ENCODE measurements at places on chromosomes 5 and 9. TPM values are rescaled to one million over a fixed set of nuclear protein-coding genes. Genes with fewer than 3 reads are reported as not detected.

- no peak for DNase-seq
These were observed 416.8 kb downstream of the TMEM38B start for GRCh38 chr9:106111039-106111730.

GRCh38 chr5:131224387-131225201 is 39.3 kb upstream of the CDC42SE2 start:
- peak; percentile 59 for DNase-seq

DNA sequence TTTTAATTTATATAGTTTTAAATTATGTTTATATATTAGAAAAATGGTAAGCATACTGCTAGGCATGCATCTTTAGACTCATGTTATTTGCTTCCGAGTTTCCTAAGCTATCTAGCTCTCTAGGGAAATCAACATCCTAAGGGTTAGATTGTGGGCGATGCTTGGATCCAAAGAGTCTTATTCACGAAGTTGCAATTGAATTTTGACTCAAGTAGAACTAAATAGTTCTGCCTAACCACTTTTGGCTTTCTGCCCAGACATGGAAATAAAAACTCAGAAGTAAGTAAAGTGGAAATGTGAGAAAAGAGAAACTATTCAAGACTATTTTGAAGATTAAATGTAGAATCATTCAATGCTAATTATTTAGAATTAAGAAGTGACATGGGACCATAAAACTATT is 440.4 kb downstream of the CDH18 start:
- DNase-seq, result no peak

GRCh38 chr9:135663857-135664256 is 748 bp downstream of the LCN9 start:
- DNase-seq, result no peak

- no peak for DNase-seq
These were observed 121.6 kb downstream of the TLR4 start for GRCh38 chr9:117825609-117826347.

- DNase-seq, result no peak
These were observed 49.9 kb downstream of the PDE4D start for GRCh38 chr5:59843511-59844213.

GRCh38 chr5:134063188-134063820 is 51.2 kb upstream of the TCF7 start:
- DNase-seq, result no peak

DNA sequence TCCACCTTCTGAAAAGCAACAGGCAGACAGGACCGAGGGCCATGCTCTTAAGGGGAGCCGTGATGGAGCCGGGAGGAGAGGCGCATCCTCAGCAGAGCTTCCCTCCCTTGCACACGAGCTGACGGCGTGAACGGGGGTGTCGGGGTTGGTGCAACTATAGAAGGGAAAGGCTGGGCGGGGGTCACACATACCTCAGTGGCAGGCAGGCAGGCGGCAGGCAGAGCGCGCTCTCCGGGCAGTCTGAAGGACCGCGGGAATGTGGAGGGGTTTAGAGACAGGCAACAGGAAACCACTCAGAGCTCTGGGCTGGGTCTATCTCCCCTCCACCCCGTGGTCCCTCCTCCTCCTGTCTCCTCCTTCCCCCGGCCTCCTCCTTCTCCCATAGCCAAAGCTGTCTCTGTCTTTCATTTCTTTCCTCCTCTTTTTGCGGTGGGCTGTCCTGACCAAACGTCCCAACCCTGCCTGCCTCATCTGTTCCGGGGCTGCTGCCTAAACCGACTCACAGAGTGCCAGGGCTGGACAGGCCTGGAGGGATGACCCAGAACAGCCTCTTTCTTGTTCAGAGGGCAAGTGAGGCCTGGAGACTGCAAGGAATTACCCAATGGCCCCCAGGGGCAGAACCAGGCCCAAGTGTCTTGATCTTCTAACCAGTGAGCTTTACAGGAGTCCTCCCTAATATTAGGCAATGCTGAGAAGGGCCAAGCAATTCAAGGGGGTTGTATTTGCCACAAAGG is at the start of gene SPARC:
SPARC (minus strand) TSS at position 242 of the 734 bp plus-strand sequence. CDS start 10,727 bp downstream, outside the sequence.
- peak; percentile 56 for DNase-seq

DNA sequence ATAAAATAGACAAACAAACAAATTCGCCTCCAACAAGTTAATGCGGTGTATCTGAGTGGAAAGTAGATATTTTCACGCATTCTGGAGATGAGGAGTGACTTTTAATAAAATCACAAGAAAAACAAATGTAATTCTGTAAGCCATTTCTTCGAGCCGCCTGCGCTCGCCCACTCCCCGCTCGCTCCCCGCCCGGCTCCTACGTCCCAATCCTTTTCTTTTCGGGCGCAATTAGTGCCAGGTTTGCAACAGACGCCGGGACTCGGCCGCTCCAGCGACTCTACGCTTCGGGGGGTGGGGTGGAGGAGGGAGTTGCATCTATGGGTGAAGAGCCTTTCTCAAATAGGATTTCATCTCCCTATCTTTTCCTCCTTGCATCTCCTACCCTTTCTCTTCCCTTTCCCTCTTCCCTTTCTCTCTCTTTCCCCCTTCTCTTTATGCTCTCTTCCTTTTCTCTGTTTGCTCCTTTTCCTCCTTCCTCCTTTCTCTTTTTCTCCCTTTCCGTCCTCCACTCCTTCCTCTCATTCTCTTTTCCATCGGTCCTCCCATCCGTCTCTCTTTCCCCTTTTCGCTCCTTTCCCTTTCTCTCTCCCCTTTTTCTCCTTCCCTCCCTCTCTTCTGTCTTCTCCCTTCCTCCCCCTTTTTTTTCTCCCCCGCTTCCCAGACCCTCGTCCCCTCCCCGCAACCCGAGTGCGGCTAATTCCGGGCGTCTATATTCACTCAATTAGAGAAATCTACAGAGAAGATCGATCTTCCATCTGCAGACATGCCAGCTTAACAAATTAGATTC is 6.1 kb upstream of the OTP start:
- no peak for DNase-seq

- peak; percentile 87 for DNase-seq
These were observed 515 bp upstream of the AGPAT2 start for GRCh38 chr9:136687721-136688223.

- DNase-seq, result no peak
These were observed 105.5 kb downstream of the FEM1C start for GRCh38 chr5:115439042-115439441.

DNA sequence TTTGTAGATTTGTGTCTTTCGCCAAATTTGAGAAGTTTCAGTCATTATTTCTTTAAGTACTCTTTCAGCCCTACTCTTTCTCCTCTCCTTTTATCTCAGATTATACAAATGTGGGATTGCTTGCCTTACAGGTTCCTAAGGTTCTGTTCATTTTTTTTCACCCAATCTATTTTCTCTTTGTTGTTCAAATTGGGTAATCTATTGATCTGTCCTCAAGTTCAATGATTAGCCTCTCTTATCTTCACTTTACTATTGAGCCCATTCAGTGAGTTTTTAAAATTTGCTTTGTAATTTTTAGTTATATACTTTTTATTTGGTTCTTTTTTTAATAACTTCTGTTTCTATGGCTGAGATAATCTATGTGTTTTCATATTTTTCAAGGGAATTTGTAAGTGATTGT is 282.1 kb downstream of the FER start:
- DNase-seq, result no peak

DNA sequence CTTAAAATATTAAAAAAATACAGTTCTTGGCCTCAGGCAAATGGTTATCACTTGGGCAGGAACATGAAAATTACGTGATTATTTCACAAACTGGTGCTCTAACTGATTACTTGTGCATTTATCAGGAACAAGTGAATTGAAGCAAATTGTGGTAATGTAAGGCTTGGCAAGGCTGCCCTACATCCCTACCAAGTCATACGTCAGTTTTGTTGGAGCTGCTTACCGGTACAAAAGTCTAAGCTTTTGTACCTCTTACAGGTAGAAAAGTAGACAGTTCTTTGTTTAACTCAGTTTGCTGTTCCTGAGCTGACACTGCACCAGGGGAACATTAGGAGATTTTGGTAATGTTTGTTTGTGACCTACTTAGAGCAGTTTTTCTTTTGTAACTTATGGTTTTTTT is 2.2 kb downstream of the G3BP1 start:
- no peak for DNase-seq

DNA sequence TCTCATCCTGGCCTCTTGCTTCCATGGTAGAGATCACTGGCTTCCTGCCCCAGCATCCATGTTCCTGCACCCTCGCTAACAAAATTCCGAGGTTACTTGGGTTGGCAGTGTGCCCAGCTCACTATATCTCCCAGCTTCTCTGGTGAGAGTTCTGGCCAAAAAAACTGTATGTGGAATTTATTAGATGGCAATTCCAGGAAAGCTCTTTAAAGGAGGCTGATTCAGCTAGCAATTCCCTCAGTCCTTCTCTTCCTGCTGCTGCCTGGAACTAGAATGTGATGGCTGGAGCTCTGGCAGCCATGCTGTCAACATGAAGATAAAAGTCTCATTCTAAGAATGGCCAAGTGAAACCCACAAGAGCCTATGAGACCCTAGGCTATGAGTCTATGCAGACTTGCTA is 88.8 kb downstream of the SECISBP2 start:
- no peak for DNase-seq

DNA sequence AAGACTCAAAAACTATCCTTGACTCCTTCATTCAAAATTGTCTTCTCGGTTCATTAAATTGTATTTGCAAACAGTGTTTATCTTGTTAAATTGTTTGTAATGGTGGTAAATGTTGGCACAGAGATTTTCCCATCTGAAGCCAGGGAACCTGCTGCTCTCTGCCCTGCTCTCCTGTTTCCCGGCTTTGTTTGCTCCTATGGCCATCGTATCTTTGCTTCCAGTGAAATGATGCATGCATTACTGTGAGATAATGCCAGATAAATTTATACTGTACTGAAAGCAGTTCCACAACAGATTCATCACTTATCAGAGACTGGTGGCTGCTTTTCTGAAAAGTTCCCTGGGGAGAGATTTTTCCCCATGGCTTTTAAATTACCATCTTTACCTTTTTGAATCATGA is 81.4 kb downstream of the CD180 start:
- no peak for DNase-seq

DNA sequence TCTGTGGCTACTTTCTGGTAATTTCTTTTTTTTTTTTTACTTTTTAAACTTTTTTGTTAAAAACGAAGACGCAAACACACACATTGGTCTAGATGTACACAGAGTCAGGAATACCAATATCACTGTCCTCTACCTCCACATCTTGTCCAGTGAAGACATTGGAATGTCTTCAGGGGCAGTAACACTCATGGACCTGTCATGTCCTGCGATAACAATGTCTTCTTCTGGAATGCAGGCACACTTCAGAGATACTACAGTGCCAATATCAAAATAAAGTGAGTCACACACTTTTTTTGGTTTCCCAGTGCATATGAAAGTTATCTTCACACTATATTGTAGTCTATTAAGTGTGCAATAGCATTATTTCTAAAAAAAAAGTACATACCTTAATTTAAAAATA is 175.9 kb downstream of the ARRDC3 start:
- no peak for DNase-seq

GRCh38 chr9:75087289-75087823 is 599 bp downstream of the NMRK1 start:
- DNase-seq, result peak; percentile 63

DNA sequence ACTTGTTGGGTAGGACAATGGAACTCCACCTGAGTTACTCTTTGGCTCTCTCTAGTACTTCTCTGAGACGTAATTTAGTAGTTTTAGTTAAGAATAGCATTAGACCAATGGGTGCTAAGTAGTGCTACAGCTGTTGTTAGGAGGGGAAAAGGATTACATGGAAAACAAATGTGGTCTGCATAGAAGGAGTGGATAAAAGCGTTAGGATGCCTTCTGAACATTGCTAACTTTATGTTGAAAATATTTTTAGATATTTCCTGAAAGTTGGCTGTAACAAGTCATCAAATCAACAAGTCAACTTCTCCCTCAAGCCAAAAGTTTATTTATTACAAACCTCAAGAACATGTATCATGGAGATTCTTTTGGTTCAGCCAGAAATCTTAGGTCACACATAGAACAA is 409.5 kb upstream of the MEF2C start:
- DNase-seq, result no peak

GRCh38 chr9:130332384-130332926 is 66.9 kb downstream of the HMCN2 start:
- no peak for DNase-seq

GRCh38 chr9:2389404-2389803 is 232.2 kb upstream of the VLDLR start:
- no peak for DNase-seq

DNA sequence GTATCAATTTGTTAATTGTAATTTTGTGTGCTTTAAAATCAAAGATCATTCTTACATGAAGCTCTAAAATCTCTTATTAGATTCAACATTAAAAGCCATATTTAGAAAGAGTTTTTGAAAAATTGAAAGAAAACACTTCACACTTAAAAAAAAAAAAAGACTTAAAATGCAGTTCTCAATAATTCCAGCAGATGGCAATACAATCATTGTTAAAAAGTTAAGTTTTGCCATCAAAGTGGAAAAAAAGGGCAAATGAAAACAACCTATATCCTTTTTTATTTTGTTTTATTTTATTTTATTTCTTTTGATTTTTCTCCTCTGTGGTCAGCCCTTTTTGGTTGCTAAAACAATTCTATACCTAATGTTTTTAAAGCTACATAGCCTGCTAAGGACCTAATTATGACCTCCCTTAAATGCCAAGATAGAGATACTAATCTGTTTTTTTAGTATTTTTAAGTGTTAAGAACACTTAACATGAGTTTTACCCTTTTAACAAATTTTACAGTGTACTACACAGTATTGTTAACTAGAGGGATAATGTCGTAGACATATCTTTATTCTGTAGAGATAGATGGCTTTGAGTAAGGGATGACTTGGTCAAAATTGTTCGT is 154.2 kb upstream of the DAB2 start:
- no peak for DNase-seq

DNA sequence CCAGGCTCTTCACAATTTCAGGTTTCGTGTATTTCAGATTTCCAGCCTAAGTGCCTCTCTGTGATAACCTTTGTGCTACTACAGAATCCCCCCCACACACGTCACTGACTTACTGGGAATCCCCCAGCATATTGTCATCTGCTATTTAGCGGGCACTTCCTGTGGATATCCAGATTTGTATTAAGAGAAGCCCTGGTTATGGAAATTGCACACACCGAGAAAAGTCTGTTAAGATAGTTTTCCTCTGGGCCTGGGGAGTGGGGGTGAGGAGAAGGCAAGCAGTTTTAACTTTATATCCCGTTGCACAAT is 269.9 kb downstream of the MED10 start:
- DNase-seq, result no peak

DNA sequence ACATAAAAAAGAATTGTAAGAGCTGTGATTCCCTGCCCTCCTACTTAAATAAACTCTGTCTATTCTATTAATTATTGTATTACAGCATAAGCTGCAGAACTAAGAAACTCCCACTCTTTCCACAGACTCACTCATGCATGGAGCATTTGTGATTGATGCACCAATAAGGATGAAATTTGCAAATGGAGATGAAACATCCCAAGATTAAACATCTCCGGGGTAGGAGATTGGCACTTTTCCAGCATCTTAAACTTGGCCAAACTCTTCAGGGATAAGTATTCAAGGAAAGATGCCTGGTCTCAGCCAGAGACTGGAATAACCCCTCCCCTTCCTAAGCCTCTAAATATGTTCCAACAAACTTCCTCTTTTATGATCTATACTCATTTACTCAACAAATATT is 472.0 kb downstream of the ACTL7B start:
- no peak for DNase-seq

Gene ZBTB26
- 18.5 TPM for total RNA-seq

Gene CFAP77
- not detected for total RNA-seq

Gene C1QTNF2
- 2.2 TPM for total RNA-seq

Gene WNT8A
- total RNA-seq, result not detected

Gene PLEKHG4B
- not detected for total RNA-seq

Gene C8G
- not detected for total RNA-seq

Gene MCC
- total RNA-seq, result 28.4 TPM

Gene MCTP1
- 31.4 TPM for total RNA-seq

Gene SLC6A3
- total RNA-seq, result not detected

Gene PCDH1
- total RNA-seq, result 176 TPM

Gene OR1Q1
- total RNA-seq, result not detected

Gene PTGES2
- total RNA-seq, result 162 TPM

Gene IL11RA
- total RNA-seq, result 33.5 TPM

Data from transverse colon (tissue), 4 donors.